ENCODE measurements at places on chromosomes 3 and 15.

DNA sequence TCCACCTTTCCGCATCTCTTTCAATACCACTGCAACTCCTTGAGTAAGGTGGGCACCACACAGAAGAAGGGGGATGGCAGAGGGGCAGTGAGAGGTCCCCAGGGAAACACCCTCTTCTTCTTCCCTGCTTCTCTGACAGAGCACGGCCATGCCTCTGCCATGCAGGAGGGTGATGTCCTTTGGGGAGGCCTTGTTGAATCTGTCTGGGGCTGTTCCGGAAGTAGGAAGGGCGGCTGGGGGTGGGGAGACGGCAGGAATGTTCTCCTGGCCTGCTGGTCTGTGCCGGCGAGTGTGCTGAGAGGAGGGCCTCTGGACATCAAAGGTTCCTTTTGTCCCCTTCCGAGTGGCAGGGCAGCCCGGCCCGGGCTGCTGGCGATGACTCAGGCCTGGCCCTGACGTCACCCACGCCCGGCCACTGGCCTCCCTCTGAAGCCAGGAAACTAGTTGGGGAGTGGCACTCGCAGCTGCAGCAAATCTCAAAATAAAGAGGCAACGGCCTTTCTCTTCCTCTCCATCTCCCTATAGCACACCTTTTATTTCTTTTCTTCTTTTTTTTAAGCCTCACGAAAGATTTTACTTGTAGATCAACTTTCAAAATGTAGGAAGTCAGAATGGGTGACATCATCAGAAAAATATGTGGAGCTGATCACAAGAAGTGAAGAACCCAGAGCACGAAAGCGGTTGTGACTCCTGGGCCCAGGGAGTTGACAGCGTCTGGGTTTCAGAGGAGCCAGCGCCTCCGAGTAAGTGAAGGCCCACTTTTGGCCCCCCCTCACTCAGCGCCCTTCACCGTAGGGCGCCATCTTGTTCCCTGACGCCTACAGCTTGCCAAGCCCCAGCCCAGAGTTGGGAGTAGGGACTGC is at the start of gene ZBTB38:
TSS of gene ZBTB38 (plus strand) at position 443 of the 863 bp plus-strand sequence. CDS start 73,885 bp downstream, outside the sequence.
- DNase-seq, result peak; percentile 61

DNA sequence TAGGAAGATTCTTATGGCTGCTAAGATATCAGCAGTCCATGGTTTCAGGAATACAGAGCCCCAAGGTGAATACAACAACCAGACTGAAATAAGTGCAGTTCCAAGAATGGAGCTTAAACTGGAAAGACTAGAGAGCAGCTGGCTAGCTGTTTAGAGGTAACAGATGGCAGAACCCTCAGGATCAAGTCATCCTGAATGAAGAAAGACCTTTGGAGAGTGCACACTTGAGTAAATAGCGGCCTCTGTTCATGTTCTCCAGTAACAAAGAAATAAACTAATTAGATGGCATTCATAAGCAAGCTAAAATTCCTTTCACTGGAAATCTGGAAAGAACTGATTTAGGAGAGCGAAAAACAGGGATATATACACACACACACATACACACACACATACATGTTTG is 968.4 kb downstream of the FHIT start:
- DNase-seq, result no peak

GRCh38 chr15:73212424-73212823 is 156.3 kb downstream of the HCN4 start:
- no peak for DNase-seq

GRCh38 chr3:54432975-54433374 is 310.6 kb downstream of the CACNA2D3 start:
- DNase-seq, result no peak

DNA sequence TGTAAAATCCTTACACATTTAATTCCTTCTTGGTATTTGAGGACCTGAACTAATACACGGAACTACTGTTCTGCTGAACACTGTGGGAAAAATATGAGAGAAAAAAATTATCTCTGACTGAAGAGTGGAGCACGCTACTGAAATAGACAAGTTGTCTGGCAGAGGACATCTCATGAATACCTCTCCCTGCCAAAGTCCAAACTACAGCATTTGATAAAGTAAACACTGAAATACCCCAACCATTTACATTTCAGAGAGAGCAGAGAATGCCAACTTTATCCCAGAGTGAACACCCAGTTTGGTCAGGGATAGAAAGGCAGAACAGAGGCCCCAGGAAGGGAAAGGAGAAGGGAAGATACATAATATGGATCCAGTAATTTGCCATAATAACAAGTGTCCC is 920.7 kb downstream of the SQOR start:
- DNase-seq, result no peak

DNA sequence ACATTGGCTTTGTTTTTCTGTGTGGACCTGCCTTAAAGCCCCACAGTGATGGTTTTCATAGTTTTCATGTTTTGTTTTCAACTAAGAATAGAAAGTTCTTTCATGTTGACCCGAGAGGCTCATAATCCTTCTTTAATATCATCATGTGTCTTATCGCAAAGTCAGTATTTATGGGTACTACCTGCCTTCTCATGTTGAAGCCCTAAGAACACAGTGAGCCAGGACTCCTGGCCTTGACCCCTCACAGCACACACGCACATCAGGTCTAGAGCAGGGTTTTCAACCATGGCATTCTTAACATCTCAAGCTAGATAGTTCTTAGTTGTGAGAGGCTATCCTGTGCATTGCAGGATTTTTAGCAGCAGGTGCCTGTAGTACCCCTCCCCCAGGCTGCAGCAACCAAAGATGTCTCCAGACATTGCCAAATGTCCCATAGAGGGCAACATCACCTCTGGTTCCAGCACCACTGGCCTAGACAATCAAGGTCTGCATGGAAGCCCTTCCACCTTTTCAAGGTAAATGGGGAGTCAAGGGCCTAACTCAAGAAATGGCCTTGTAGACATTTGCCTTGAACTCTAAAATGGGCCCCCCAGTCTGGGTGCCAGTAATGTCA is 118.3 kb downstream of the MTHFS start:
- DNase-seq, result no peak

DNA sequence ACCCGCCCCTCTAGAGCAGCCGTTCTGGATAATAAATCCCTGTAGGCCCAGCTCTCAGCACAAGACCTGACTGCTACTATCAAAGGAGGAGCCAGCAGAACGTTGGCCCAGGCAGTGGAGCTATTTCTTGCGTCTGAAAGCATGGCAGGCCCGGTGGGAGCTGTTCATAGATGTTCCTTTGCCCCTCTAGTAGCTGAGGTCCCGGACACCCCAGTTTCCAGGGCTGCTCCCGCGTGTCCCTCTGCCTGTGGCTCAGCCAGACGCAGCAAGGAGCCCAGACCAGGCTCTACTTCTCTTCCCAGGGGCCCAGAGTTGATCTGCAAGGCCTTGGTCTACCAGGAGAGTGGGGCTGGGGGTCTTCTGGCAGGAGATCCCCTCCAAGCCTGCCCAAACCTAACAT is 76.1 kb downstream of the FAM174B start:
- DNase-seq, result no peak

DNA sequence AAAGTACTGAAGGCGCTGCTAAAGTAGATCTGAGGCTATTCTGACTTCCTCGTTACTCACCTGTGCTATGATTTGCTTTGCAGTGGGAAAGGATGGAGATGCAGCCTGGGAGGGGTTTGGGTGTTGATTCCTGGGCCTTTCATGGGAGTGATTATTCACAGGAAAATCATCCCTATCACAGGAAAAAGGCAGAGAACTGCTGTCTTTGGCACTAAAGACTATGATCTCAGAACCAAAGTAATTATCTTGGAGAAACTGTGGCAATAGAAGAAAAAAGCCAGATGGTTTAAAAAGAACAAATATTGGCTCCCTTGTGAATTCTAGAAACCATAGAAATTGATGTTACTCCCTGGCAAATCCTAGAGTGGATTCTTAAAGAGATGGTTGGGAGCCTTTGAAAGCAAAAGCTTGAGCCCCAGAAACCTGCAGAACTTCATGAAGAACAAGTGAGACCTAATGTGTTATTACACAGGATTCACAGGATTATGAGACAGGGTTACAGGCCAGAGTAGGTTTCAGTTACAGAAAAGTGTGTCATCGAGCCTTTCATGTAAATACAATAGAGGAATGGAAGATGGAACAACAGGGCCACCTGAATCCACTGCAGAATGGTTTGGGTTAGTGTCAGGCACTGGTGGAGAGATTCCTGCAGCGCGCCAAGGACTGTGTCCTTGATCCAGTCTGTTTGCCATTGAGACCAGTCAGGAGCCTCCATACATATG is 85.7 kb downstream of the OXNAD1 start:
- DNase-seq, result no peak

GRCh38 chr3:47011371-47011770 is 31.9 kb downstream of the NBEAL2 start:
- DNase-seq, result no peak

- no peak for DNase-seq
Measured at GRCh38 chr3:62688050-62688449, 187.2 kb downstream of the CADPS start.

DNA sequence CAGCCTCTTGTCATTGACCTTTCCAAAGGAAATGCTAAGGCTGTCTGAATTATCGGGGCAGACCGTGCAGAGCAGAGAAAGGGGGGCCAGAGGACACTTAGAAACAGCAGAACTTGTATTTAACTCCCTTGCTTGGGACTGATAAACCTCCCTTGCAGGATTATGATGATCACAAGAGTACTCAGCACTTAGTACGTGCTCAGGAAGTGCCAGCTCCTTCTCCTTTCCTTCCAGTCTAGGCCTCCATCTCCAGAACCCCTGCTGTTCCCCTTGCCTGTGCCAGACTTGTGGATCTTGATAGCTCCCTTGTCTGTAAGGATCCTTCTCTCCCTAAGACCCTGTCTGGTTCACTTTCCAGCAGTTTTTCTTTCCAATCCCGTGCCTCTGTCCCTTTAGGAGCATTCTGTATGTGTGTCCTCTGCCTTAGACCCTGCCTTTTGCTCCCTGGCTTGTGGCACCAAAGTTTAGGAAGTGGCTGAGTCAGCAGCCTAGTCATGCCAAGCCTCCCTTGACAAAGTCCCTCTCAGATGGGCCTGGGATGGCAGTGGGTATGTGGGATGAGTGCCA is 747 bp downstream of the SORD start:
- DNase-seq, result peak; percentile 69

DNA sequence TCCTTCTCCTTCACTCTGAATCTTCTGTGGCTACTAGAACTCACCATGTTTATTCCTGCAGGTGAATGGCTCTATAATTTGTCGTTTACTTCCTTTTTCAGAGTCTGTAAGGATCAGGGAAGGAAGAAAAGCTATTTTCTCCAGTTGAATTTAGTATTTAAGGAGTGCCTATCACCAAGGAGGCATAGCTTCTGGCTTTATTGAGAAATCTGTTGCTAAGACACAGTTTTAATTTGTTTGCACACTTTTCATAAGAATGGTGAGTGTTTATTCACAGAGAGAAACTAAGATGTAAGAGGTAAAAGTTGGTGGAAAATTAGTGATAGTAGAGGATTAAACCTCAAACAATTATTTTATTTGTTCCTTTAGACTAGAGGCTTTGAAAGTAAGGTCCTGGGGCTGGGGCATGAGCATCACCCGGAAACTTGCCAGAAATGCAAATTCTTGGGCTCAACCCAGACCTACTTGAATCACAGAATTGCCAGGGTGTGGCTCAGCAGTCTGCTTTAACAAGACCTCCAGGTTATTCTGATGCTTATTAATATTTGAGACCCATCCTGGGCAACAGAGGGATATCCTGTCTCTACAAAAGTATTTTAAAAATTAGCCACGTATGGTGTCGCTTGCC is 461.3 kb downstream of the AGBL1 start:
- no peak for DNase-seq

DNA sequence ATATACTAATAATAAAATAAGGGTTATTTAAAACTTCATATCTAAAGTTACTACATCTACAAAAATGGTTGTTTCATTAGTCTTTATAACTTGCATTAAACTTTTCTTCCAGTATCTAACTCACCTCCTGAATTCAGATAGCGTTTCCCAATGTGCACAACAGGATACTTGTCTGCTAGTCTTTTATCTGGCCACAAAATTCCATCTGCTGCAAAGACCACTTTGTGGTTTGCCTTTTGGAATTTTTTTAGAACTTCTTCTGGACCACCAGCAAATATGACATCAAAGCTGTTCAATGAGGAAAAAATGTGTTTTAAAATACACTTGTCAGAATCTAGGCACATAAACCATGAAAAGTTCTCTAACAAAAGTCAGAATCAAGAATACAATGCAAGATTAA is 50.8 kb downstream of the PLOD2 start:
- peak; percentile 37 for DNase-seq

- DNase-seq, result peak; percentile 85
Measured at GRCh38 chr3:171284308-171285075, 175.7 kb downstream of the TNIK start.

DNA sequence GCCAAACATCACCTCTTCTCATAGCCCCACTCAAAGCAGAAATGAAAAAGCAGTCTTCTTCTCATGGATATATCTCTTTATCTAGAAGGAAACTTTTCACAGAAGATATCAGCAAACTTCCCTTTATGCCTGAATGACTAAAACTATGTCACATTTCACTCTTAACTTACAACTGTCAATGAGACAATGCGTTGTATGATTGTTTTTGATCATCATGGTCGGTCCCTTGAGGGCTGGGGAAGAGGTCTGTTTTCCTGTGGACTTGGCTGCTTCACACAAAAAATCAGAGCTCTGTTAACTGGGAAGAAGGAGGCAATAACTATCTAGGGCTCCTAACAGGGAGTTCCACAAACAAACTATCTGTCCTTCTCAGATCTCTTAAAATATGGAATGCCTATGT is 5.1 kb downstream of the NLGN1 start:
- DNase-seq, result no peak

GRCh38 chr3:40680685-40681657 is 156.2 kb downstream of the ZNF621 start:
- peak; percentile 53 for DNase-seq

DNA sequence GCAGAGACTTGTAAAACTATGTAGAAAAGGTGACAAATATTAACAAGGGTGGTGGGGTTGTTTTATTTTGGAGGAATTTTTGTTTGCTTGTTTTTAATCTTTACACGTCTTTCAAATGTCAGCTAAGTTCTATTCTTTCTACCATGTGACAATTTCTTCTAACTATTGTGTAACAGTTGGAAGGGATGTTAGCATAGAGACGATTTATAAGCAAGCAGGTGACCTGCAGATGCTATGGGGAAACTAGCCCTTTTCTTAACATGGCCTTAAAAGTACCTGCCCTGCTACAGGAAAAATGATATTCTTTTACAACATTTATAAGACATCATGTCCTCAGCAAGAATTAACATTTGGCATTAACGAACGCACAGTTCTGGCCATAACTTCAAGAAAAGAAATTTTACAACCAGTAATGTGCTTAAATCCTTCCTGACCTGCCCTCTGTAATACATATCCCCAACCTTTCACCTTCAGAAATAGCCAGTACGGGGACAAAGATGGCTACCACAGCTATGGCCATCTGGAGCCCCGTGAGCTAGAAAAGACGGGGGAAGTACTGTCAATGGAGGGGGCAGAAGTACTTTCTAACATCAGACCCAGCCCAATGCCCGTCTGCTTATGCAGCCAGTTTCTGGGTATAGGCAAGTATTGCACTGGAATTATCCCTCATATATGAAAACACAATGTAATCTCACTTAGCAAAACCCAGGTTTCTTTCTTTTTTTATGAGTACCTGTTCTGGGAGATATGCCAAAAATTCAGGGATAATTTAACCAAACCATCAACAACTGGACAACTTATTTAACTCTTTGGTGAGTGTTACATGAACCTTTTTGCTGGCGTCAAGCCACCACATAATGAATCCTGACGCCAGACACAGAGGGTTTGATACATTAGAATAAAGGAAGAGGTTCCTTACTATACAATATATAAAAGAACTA is 67.7 kb upstream of the NR2F2 start:
- DNase-seq, result no peak

- DNase-seq, result no peak
Measured at GRCh38 chr3:63992516-63993209, 30.6 kb downstream of the PSMD6 start.

Data from hematopoietic multipotent progenitor cell treated with erythropoietin and hydrocortisone succinate and interleukin-3 and kit ligand, for 4 days (in vitro differentiated cells).